ENCODE measurements at places on chromosomes 4 and X. TPM values are rescaled to one million over a fixed set of nuclear protein-coding genes. Genes with fewer than 3 reads are reported as not detected.

DNA sequence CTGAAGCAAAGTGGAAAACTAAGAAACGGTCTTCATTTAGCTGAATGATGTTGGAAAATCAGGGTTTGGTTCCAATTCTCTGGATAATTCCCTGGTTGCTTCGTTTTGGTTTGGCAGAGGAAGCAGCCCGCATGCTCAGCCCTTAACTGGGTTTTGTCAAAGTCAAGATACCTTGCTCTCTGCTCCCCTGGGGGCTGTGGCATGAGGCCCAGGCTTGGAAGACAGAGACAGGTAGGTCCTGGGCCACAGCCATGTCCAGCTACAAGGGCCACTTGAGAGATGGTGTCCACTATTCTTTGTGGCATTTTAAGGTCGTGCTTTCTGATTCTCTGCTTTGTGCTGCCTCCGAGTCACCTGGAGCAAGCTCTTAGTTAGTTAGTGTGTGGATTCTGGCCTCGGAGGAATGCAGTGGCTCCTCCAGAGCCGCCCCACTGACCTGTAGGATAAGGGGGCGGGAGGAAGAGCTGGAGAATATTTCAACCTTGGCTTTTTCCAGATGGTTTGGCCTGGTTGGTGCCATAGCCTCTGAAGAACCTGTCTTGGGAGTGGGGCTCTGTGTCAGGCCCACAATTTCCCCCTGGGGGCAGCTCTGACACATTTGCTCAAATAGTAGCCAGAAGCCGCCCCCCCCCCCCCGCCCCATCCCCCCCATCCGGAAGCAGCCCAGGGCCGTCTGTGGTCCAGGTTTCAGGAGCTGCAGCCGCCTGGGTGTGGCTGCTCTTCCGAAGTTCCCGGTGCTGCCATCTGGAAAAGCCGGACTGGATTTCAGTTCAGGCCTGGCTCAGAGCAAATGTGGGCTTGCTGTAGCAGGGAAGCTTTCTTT is 147.1 kb downstream of the NHS start:
- H3K4me3 ChIP-seq, result no peak overlapping the region
- H3K27me3 ChIP-seq, result no peaks in the 10 kb centered on the region
- no peaks in the 10 kb centered on the region for H3K36me3 ChIP-seq
- H3K4me1 ChIP-seq, result no peaks in the 10 kb centered on the region
- no peak overlapping the region for H3K27ac ChIP-seq

- no peak overlapping the region for H3K4me3 ChIP-seq
- peaks cover 2% of the 10 kb centered on the region for H3K27me3 ChIP-seq
- no peak overlapping the region for H3K27ac ChIP-seq
- H3K36me3 ChIP-seq, result no peaks in the 10 kb centered on the region
Observed at GRCh38 chr4:165177725-165178666, 29.4 kb upstream of the KLHL2 start.

- H3K27me3 ChIP-seq, result peaks cover 4% of the 10 kb centered on the region
- DNase-seq, result no peak
- H3K4me3 ChIP-seq, result no peak overlapping the region
- no peaks in the 10 kb centered on the region for H3K4me1 ChIP-seq
- H3K36me3 ChIP-seq, result no peaks in the 10 kb centered on the region
Observed at GRCh38 chr4:147103403-147103946, 157.8 kb upstream of the TTC29 start.

The ERAS gene
- not detected for polyA plus RNA-seq
